ENCODE measurements at places on chromosomes 6 and 20. TPM values are rescaled to one million over a fixed set of nuclear protein-coding genes. Genes with fewer than 3 reads are reported as not detected.

DNA sequence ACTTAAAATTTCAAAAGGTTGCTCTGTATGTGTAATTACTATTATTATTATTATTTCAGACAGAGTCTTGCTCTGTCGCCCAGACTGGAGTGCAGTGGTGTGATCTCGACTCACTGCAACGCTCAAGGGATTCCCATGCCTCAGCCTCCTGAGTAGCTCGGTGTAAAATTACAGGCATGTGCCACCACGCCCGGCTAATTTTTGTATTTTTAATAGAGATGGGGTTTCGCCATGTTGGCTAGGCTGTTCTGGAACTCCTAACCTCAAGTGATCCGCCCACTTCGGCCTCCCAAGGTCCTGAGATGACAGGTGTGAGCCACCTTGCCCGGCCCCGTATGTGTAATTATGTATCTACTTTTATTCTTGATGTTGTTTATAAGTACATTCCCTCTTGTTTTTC, 65.3 kb upstream of the ZNF217 start:
- DNase-seq: no peak

Gene CD93
- total RNA-seq: 46.7 TPM

- DNase-seq: peak; percentile 59
These were observed 26.0 kb downstream of the PTGIS start for GRCh38 chr20:49541733-49542513.

- peak; percentile 71 for DNase-seq
These were observed 155.1 kb upstream of the MLIP start for GRCh38 chr6:53956068-53956711.

DNA sequence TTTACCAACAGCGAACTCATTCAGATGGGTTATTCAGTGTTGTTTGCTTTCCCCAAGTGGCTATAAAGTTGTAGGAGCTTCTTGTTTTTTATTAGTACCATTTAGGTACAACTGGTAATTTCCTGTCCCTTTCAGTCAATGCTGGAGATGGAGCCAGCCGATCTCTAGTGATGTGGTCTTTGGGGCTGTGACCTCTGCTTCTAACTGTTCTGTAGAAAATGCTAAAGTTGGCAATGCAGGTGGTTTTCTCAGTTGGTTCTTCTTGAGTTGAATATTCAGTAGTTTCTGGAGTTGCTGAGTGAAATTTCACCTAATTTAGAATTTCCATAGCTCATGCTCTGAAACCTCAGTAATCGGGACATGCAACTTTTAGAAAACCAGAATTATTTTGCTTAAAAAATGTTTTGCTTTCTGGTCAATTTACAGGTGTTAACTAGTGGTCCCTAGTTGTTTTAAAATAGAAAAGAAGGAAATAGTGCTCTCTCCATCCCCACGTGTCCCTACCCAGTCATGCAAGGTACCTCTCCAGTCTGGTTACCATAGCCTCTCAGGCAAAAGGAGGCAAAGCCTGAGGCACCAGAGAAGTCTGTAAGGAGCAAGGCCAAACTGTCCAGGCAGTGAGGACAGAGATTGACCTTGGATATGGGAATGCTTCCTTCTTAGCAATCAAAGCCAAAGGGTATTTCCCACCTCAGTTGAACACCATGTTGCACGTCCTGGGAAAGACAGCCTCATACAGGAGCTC, 27.3 kb upstream of the GABRR1 start:
- DNase-seq: no peak

DNA sequence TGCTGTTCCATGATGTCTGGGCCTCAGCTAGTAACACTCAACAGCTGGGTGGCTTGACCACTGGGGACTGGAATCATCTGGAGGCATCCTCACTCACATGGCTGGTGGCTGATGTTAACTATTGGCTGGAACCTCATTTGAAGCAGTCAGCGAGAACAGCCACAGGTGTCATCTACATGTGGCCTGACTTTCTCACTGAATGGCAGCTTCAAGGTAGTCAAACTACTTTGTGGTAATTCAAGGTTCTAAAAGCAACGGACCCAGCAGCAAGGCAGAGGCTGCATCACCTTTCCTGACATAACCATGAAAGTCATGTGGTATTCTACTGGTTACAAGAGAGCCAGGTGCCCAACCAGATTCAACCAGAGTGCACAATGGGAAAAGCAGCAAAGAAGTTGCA, 115.9 kb upstream of the DST start:
- no peak for DNase-seq

DNA sequence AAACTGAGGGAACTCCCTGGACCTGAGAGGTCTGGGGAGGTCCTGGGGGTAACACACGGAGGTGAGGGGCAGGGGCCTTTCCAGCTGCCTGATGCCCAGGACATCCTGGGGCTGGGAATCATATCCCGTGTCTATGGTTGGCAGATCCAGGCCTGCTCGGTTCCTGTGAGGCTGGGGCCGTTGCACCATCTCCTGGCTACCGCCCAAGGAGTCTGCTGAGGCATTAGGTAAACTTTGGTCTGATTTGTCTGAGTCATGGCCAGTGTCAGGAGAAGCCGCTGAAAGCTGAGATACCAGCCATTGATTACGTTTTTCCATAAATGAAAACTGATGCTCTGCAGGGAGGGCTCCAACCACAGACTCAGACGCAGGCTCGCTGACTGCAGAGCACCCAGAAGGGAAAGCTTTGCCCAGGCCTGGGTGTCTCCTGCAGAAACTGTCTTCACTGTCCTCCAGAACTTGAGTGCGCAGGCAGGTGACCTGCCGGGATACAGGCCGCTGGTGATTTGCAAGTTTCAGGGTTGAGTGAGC, 14.2 kb downstream of the TRAF3IP2 start:
- peak; percentile 94 for DNase-seq

DNA sequence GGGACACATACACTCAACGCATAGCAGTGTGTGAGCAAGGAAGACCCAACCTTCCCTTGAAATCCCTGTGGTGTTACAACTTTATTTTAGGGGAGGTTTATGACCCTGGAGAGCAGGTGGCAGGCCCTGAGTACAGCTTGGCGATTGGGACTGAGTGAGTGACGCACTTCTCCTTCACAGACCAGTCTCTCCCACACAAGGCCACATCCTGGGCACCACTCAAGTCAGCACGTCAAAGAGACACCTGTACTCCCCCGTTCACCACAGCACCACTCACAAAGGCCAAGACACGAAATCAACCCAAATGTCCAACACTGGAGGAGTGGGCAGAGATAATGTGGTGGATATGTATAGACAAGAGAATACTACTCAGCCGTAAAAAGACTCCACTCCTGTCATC, 57.0 kb upstream of the FRMD1 start:
- no peak for DNase-seq

Gene JPH2
- 129 TPM for total RNA-seq

Gene DACT2
- total RNA-seq: 8.7 TPM

Gene LTB
- total RNA-seq: 0.96 TPM

GRCh38 chr20:3723284-3723683, 9.2 kb upstream of the HSPA12B start:
- DNase-seq: no peak

GRCh38 chr6:163460307-163460782, 45.8 kb downstream of the QKI start:
- peak; percentile 37 for DNase-seq

Gene FAM83D
- total RNA-seq: 5.3 TPM

DNA sequence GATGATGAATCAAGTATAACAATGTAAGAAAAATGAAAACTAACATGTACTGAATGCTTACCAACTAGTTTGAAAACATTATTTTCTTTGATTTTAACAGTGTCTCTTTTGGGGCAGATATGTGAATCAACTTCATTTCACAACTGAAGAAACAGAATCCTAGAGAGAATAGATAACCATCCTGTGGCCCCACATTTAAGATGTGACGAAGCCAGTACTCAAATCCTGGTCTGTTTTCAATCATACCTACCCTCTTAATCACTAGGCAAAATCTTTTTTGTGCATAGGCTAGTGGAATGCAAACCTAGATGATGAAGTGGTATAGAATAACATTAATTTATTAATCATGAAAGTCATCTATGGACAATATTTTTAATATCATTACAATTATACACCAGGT, 371.6 kb upstream of the EPHA7 start:
- no peak for DNase-seq

- no peak for DNase-seq
These were observed 326.4 kb upstream of the KHDRBS2 start for GRCh38 chr6:62612471-62612870.

- no peak for DNase-seq
These were observed 100.5 kb downstream of the SAMD3 start for GRCh38 chr6:130122243-130122642.

Gene ADTRP
- total RNA-seq: 2.2 TPM

- DNase-seq: no peak
These were observed 60.3 kb downstream of the SAMD3 start for GRCh38 chr6:130162421-130162820.

DNA sequence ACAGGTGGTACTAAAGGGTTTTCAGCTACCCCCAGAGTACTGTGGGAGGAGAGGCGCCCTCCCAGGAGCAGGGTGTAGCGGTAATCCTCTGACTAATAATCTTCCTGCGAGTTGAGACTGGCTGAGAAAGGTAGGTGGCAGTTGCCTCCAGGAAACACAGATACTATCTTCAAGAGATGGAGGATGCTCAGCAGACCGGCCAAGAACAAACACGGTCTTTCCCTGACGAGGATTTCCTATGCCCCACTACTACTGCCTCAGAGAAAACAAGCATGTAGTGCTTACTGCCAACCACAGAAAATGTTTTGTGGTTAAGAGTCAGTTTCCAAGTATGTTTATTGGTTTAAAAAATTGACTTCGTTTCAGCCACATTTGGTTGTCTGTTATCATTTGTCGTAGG, 26.8 kb downstream of the C6orf89 start:
- no peak for DNase-seq

DNA sequence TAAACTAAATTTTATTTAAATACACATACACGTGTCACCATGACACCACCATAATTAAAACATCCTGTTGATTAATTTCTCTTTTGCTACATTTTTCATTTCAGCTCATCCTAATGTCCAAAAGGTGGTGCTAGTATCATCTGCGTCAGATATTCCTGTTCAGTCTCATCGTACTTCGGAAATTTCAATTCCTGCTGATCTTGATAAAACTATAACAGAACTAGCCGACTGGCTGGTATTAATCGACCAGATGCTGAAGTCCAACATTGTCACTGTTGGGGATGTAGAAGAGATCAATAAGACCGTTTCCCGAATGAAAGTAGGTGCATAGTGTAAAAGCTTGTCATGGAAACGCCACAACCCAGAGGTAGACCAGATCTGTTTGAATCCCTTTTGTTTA, 263.4 kb downstream of the UTRN start:
- peak; percentile 58 for DNase-seq

DNA sequence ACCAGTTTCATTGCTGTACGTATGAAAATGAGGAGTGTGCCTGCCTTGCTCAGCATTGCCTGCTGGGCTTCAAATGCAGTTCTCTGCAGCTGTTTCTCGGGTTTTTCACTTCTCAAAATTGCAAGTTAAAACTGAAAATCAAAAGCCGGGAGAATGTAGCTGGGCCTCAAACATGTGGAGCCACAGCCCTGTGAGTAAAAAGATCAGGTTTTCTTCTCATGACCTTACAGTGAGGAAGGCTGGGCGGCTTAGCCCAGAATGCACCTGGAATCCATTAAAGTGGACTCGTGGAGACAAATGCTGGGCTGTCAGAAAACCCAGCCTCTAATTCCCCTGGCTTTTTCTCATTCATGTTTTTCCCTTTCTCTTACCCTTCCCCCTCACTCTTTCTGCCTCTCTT, 34.4 kb downstream of the DSE start:
- peak; percentile 83 for DNase-seq

Data from umbilical cord (tissue), 2 donors.